Activated CD4-positive, alpha-beta memory T cell treated with anti-CD3 and anti-CD28 coated beads for 36 hours (primary cell): ENCODE measurements at places on chromosomes 13 and 19.

GRCh38 chr13:97185751-97186150 lies 36.4 kb upstream of the MBNL2 start:
- DNase-seq = no peak

- DNase-seq = no peak
Observed at GRCh38 chr19:41320568-41320967, 10.6 kb downstream of the CCDC97 start.

DNA sequence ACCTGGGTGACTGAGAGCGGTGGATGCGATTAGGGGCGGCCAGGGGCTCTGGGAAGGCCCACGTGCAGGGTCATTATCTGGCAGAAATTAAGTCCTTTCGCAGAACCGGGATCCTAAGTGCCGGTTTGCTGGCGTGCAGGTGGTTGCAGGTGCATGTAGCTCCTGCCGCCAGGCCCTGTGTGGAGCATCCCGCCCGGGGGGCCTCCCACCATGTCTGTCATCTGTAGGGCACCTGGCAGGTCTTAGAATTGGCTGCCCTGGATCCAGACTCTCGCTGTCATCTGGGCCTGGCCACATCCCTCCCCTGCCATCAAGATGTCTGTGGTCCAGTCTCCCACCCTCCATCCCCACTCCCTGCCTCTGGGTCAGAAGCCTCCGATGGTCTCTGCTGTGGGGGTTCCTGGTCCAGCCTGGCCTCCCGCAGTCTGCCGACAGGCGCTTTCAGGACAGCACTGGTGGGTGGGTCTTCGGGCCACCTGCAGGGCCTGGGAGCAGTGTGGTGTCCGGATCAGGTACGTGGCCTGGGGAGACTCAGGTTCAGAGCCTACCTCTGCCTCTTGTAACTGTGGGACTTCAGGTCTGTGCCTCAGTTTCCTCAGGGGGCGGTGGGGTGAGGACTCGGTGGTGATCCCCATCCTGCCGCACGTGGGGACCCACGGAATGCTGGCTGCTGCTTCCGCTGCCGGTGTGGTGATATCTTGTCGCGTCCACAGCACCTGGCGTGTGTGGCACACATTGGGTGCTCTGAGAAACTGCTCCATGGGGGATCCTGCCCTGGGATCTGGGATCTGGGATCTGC lies 5.4 kb downstream of the GNA11 start:
- no peak for DNase-seq

DNA sequence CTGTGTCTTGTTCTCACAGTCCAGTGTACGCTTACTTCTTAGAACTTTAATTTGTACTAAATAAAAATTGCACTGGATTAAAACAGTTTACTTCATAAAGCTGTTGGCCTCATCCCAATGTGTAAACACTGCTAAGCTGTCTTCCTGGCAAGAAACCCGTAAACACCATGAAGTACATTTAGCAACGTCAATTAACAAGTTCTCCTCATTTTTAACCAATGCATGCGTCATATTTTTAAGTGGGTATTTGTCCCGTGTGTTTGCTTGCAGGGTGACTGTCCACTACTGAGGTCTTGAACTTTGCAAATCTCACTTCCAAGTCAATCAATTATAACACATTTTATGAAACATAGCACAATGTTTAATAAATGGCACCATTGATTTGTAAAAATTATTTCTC lies 28.2 kb downstream of the LAIR2 start:
- no peak for DNase-seq

DNA sequence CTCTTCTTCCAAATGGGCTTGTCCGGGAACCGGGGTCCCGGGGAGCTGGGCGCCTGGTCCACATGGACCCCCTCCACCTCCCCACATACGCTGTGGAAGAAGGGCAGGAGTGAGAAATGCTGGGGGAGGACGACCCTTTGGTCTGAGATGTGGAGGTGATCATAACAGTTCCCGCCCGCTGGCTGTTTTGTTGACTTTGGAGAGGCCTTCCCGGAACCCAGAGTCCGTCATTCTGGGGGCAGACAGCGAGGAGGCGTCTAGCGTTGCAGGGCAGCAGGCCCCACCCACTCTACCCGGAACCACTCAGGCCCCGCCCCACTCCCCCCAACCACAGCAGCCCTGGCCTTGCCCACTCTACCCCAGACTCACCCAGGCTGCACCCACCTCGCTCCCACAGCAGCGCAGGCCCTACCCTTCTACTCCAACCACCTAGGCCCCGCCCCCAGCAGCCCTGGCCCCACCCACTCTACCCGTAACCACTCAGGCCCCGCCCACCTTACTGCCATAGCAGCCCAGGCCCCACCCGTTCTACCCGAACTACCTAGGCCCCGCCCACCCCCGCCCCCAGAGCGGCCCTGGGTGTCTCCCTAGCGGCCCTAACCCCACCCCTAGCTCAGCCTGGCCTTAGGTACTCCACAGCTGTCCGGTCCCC lies 7.1 kb downstream of the GPR108 start:
- peak; percentile 61 for DNase-seq

DNA sequence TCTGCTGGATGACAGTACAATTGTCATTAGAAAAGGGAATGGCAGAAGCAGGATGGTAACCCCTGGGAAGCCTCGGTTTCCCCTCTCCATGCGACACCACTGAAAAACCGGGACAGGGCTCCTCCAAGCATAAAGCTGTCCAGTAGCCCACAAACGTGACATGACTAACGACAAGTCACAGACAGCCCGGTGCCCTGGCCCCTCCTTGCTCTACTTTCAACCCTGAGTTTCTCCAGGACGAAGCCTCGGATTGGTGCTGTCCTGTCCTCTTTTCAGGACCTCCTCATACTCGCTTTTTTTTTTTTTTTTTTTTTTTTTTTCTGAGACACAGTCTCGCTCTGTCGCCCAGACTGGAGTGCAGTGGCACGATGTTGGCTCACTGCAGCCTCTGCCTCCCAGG lies 16.3 kb downstream of the DPP9 start:
- no peak for DNase-seq

- DNase-seq = no peak
Observed at GRCh38 chr19:46431824-46432223, 3.1 kb upstream of the PNMA8C start.
